Pulmonary artery endothelial cell (primary cell): ENCODE measurements at places on chromosomes 2 and 18. TPM values are rescaled to one million over a fixed set of nuclear protein-coding genes. Genes with fewer than 3 reads are reported as not detected.

DNA sequence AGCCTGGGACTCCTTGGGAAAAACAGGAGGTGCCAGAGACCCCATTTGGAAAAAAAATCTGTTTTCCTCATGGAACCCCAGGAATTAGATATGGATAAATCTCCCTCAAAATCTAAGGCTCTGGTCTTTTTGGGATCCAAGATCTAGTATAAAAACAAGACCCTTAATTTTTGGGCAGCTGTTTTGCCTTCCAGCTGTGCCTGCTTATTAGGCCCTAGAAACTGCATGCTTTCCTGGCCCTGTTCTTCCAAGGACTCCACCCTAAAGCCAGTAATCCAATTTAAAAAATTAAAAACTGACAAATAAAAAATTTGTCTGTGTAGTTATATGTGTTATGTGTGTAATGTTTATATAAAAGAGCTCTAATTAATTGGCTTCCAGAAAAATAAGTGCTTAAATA, 274.6 kb downstream of the STK39 start:
- DNase-seq, result no peak

GRCh38 chr2:29596584-29596983, 324.8 kb downstream of the ALK start:
- DNase-seq, result no peak

- no peak for DNase-seq
Observed at GRCh38 chr2:207819839-207820784, 50.4 kb upstream of the FZD5 start.

GRCh38 chr18:9130195-9130594, 6.4 kb upstream of the ANKRD12 start:
- no peak for DNase-seq

- DNase-seq, result no peak
Observed at GRCh38 chr2:177141866-177142265, 70.7 kb upstream of the HNRNPA3 start.

- DNase-seq, result no peak
Observed at GRCh38 chr2:148303161-148303560, 282.3 kb downstream of the MBD5 start.

DNA sequence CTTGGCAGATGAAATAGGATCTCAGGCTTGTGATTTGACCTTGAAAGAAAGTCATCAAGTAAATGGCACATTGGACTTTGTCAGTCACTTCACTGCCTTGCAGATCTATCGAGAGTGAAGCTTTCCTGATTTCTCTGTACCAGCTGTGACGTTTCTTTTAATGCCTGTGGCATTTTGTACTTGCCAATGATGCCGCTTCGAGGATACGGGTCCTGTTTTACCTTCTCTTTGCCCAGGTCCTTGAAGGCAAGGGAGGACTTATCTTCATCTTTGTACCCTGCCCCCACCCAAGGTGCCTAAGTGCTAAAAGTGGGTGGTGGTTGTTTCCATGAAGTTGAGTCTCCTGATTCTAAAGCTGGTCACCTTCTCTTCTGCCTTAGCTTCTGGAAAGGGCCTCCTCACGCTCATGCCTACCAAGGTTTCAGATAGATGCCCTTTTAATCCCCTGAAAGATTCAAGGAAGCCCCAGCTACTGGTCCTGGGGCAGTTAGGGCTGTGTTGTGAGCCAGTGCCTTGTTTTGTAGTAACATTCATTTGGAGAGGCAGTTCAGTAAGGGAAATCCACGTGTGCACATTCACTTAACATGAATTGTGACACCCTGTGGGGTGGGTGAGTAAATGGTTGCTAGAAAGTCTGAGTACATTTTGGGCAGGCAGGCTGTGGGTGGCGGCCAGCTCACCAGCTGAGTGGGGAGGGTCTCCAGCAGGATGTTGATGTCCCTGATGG, 6.1 kb downstream of the LBH start:
- no peak for DNase-seq

- no peak for DNase-seq
Observed at GRCh38 chr2:206266130-206267125, 8.0 kb upstream of the ZDBF2 start.

GRCh38 chr18:21309248-21309647, 67.2 kb downstream of the GREB1L start:
- DNase-seq, result no peak

DNA sequence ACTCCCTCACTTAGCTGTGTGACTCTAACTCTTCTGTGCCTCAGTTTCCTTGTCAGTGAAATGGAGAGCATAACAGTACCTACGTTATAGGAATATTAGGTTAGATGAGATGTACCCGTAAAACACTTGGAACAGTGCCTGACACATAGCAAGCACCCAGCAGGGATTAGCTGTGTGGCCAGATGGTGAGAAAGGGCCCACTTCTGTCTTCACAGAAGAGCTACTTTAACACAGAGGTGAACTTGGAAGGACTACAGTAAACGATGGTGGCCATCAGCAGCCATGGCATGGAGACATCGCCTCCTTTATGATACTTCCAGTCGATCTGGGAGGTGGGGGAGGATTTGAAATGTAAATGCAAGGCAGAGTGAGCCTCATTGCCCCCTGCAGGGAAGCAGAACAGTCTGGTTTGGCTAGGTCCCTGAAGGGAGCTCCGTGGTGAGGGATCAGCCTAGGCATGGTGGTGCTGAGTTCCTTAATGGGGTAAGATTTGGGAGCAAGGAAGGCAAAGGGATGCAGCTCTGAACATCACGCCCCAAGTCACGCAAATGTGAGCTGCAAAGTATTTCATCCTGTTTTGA, 101.7 kb upstream of the ALPP start:
- DNase-seq, result no peak

DNA sequence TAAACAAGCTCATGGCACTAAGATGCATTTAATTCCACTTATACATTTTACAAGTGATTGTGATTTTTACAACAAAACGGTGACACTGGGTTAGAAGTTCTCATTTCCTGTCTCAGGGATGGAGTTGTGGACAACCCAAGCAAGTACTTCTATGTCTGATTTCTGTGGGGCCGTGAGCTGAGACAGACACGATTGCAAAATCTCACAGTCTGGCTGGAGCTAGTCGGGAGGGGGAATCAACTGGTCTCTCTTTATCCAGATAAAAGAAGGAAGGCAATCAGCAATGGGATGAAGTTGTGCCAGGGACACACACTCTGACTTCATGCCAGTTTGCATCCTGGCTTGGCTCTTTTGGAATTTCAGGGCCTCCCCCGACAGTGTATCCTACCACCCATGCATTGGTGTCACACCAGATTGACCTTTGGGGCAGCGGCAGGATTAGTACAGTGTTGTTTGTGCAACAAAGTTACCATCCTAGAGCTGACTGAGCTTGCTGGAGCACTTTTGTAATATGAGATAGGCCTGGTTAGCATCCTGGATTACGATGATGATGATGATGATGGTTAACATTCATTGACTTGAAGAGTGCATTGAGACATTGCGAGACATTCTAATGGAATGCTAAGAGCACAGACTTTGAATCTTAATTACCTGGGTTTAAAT, 98.8 kb downstream of the CTAGE1 start:
- DNase-seq, result no peak

DNA sequence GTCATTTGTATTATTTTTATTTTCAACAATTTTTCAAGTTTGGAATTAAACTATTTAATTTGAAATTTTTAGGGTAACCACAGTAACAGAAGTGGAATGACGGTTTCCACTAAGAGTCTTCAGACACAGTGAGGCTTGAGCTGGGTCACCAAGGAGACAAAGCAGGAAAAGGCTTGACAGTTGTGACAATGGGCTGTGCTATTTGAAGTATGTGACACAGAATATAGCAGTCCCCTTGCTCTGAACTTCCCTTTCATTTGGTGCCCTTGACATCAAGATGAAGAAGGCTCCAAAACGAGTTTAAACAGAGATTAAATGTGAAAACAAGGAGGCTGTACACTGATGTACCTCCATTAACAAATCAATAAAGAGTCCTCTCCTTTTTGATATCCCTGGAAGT, 265.4 kb upstream of the DLGAP1 start:
- DNase-seq, result no peak

- DNase-seq, result no peak
Observed at GRCh38 chr18:10949655-10950054, 199.7 kb downstream of the PIEZO2 start.

DNA sequence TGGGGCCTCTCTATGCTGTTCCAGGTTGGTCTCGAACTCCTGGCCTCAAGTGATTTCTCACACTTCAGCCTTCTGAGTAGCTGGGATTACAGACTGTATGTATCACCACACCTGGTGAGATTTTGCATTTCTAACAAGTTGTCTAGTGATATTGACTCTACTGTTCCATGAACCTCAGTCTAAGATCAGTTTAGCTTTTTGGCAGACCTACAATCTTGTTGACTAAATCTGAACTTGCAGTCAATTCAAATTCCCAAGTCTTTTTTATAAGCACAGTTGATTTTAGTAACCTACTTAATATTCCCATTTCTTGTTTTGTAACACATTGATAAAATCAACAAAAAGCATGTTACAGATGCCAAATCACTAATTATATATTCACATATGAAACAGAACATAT, 266.1 kb upstream of the CYP26B1 start:
- no peak for DNase-seq

DNA sequence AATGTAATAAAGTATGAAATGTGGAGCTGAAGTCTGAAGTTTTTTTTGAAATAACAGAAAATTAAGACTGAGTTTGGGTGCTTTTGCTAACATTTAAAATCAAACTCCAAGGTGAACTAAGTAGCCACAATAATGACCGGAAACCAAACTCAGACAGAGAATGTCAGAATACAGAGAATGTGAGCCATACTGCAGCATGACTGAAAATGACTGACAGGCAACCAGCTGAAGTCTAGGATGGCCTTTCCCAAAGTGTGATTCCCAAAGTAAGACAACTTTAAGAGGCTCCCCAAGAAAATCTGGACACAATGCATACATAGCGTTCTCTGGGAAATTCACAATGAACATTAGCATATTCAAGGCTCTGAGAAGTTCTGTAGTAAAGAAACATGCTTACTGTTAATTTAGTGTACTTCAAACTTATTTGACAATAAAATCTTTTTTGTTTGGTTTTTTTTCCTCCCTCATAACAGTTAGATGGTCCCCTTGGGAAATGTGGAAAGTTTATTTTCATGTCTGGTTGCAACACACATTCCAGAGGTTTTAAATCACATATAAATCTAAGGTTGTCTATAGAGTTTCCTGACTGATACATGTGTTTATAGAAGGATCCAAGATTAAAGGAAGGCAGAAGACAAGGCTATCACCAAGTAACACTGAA, 28.6 kb downstream of the PLA2R1 start:
- DNase-seq, result no peak

GRCh38 chr2:235170536-235171521, 219.0 kb downstream of the SH3BP4 start:
- no peak for DNase-seq

GRCh38 chr2:241950413-241951315, 81.1 kb downstream of the RTP5 start:
- DNase-seq, result peak; percentile 4

DNA sequence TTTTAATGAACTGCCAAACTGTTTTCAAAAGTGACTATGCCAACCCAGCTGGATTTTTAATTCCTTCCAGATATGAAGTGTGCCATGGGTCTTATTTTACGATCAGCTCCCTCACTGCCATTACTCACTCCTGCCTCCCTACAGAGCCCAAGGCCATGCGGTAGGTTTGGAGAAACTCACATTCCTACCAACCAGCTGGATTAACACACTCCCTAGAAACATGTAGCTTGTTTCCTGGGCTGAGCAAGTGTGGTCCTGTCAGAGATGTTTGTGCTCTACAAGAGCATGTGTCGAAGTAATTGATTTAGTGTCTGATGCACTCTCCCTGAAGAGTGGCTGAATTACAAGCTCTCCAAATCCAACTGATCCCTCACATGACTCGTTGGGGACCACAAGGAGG, 82.5 kb downstream of the SPP2 start:
- no peak for DNase-seq

GRCh38 chr2:181790716-181791649, 100.5 kb upstream of the ITPRID2 start:
- peak; percentile 94 for DNase-seq

GRCh38 chr2:119650846-119651370, 28.1 kb upstream of the TMEM177 start:
- no peak for DNase-seq

DNA sequence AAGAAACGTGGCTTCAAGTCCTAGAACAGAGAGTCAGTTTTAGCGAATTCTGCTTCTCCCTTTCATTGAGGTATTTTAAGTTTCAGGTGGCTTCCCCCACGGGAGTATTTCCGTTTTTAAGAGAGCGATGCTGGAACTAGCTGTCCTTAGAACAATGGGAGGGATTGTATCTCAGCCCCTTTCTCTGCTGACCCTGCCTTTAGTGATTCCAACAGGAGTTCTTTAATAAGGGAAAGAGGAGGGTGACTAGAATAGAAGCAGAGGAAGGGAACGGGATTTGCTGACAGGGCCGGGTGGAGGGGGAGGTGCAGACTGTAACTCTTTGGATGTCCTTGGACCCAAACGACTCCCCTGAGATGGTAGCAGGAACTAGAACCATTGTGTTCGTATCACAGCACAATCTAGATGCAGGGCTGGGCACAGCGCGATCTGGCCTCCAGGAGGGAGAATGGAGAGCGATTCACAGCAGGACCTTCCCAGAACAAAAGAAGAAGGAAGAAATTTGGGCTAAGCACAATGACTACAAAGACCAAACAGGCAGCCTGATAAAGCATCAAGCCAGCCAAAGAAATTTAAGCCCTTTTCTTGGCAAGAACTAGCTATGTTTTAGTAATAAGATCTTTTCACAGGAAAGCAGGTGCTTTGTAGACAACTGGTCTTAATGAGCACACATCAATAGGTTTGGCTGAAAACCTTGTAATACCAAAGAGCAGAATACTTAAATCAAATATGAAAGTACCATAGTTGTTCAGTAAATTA, 15.8 kb upstream of the RTTN start:
- no peak for DNase-seq

DPP10 gene
- total RNA-seq, result not detected in 2 replicates

CCDC85A gene
- total RNA-seq, result 16.2 and 29.1 TPM in 2 replicates

SATB2 gene
- total RNA-seq, result 1.3 and 2.0 TPM in 2 replicates

NCKAP5 gene
- 0.39 and 0.59 TPM in 2 replicates for total RNA-seq

MROH2A gene
- not detected in 2 replicates for total RNA-seq

FEV gene
- total RNA-seq, result not detected in 2 replicates

RGPD8 gene
- total RNA-seq, result 7.5 and 12.6 TPM in 2 replicates

OLA1 gene
- 123 and 127 TPM in 2 replicates for total RNA-seq

LBX2 gene
- 2.4 and 4.2 TPM in 2 replicates for total RNA-seq

C2orf92 gene
- total RNA-seq, result 0.88 and 1.5 TPM in 2 replicates

FIGN gene
- total RNA-seq, result 0.99 and 1.4 TPM in 2 replicates

SNTG2 gene
- total RNA-seq, result not detected in 2 replicates

RND3 gene
- 68.9 and 76.4 TPM in 2 replicates for total RNA-seq
